C1 segment of cervical spinal cord (tissue), 14 donors: ENCODE measurements at places on chromosomes 2 and 18.

DNA sequence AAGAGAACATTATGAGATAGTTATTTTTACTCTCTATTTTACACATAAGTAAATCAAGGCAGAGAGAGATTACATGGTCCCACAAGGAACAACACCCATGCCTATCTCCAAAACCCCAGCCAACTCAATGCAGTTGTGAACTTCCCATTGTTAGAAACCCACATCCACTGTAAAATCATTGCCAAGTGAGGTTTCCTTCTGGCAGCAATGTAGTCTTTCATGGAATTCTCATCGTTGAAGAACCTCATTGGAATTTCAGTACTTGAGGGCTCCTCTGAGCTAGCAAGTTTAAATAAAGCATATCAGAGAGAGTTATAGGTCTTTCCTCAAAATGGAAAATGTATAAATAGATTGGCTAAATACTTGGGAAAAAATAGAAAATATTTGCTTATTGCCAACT, 105.2 kb downstream of the RAD51AP2 start:
- DNase-seq: no peak

GRCh38 chr2:226715347-226715990, 84.2 kb downstream of the IRS1 start:
- no peak for DNase-seq

DNA sequence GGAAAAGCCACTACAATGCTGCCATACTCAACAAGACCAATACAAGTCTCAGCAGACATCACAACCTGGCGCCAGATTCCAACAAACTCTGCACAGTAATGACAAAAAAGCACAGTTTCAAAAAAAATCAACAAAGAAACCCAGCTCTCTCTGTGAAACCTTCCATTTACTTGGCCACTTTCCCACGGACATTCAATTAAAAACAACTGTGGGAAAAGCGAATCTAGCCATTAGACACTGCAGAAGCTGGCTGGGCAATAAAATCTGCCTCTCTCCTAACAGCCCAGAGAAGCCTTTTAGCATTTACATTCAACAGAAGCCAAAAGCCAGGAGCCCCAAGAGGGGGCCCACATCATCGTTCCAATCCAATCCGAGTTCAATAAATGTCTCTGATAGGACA, 128.9 kb downstream of the HDAC4 start:
- DNase-seq: no peak

- DNase-seq: no peak
Measured at GRCh38 chr2:101047075-101047766, 45.1 kb downstream of the RPL31 start.
